Retina (tissue), 1 donor: ENCODE measurements at places on chromosomes 13 and 19.
A peak's percentile ranks its signal among the peaks of the same experiment; 100 is the strongest.

- no peak for DNase-seq
Observed at GRCh38 chr19:11295665-11296245, at the start of gene TSPAN16. TSS of gene TSPAN16 (plus strand) at chr19:11296160. CDS start at chr19:11296298, 138 bp downstream.

DNA sequence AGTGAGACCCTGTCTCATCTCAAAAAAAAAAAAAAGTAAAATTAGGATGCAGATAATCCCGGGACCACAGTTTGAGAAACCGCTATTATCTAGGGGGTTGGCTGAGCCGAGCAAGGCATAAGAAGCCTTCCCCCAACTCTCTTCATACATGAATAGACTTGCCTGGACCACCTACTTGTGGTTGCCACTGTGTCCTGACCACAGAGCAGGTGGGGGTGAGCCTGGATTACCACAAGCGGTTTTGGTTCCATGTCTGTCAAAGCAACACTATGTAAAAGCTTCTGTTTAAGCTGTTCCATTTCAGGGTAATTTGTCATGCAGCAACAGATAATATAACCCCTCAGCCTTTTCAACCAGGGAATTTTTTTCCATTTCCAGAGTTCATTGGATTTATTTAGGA is 3.3 kb upstream of the NAPA start:
- no peak for DNase-seq

DNA sequence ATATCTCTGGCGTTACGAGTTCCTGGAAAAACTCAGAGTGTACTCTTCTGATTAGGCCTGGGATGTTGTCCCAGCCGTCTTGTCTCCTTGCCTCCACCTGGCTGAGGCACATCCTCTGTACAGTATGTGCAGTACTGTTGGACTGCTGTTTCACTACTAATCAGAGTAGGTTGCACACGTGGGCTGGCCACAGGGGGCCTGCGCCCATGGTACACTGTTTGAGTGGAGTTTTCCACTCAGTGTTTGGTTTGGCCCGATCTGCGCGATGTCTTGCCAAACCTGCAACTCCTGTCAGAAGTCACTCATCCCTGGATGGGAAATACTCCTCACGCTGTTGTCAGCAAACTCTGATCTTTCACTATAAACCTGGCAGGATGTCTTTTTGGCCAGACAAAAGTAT is 189.6 kb upstream of the CSNK1A1L start:
- no peak for DNase-seq

GRCh38 chr13:112069845-112070251 is 2.9 kb downstream of the SOX1 start:
- DNase-seq, result peak; percentile 56

- no peak for DNase-seq
Observed at GRCh38 chr19:30084390-30084819, 142.4 kb downstream of the URI1 start.

DNA sequence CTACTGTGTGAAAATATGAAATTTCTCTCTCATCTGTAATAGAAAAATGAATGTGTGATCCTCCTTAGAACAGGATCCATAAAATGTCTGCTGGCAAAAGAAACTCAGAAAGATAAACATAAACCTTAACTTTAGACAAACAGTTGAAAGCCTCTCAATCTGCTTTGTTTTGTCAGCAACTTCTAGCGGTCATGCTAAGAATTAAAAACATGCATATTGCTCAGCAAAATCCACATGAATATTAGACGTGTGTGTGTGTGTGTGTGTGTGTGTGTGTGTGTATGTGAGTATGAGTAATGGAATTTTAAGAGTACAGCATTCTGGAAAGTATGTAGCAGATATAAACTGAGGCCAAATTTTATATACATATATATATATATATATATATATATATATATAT is 1779.2 kb upstream of the MIR17HG start:
- DNase-seq, result no peak

GRCh38 chr13:51618626-51619025 is 34.4 kb downstream of the WDFY2 start:
- no peak for DNase-seq

- DNase-seq, result no peak
Observed at GRCh38 chr19:48190288-48190884, 19.9 kb downstream of the ZSWIM9 start.

- DNase-seq, result no peak
Observed at GRCh38 chr13:97234236-97234635, 12.1 kb downstream of the MBNL2 start.
